ENCODE measurements at places on chromosomes 12 and 14. TPM values are rescaled to one million over a fixed set of nuclear protein-coding genes. Genes with fewer than 3 reads are reported as not detected.

- peak; percentile 25 for DNase-seq
Observed at GRCh38 chr12:128662101-128662500, 161.7 kb downstream of the SLC15A4 start.

DNA sequence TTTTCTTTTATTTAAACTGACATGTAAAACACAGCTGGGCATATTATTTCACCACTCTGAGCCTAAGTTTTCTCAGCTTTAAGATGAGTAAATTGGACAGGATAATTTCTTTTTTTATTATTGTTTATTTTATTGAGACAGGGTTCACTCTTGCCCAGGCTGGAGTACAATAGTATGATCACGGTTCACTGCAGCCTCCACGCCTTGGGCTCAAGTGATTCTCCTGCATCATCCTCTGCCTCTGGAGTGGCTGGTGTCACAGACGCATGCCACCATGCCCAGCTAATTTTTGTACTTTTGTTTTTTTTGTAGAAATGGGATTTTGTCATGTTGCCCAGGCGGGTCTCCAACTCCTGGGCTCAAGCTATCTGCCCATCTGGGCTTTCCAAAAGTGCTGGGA, 12.7 kb downstream of the BMAL2 start:
- DNase-seq = no peak

DNA sequence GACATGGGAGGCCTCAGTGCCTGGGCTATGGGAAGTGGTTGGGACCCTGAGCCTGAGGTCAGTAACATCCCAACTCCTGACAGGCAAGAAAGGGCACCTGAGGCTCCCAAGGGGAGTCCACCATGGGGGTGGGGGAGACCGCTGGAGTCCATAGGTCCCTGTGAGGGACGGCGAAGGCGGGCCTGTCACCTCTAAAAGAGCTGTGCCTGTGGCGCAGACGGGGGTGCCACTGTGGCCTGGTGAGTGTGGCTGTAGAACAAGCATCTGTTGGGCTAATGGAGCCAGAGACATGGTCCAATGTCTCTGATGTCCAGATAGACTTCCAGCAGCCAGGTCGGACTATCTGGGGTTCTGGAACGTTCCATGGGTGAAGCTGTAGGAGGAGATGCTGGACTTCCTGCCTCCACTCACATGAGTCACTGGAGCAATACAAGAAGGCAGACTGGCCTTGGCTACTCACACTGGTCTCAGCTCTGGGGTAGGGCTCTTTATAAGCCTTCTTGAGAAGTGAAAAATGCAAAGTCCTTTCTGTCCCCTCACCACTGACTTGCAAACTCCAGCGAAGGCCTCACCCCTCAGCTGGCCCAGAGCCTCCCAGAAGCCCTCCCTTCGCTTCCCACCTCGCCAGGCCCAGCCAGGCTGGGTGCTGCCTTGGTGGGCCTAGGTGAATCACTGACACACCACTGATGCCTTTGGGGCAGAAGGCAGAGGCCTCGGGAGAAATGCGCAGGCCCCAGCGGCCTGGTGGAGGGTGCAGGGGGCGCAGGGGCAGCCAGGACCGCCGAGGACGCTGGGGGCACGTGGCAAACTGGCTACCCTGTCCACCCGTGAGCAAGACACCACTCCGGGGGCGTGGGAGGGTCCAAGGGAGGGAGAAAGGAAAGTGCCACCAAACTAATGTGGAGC, 1.1 kb upstream of the TRAF3 start:
- no peak for DNase-seq

DNA sequence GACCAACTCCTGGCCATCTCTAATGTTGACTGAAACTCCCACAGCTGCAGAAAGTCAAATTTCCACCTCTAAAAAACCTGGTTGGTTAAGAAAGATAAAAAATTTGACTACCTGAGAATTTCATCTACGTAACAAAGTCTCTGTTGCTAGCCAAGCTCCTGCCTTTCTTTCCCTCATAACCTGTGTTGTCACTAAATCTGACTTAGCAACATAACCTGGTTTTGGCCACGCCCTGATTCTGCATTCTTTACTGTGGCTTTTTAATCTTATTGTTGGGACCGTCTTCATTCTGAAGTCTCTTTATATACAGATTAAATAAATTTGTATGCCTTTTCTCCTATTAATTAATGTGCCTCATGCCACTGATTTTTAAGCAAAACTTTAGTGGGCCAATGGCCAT, 16.1 kb upstream of the CD69 start:
- no peak for DNase-seq

The SPATS2 gene
- 44.3 TPM for polyA plus RNA-seq
